ENCODE measurements at places on chromosomes 1 and 21.

GRCh38 chr1:109640285-109640865 is 15.5 kb upstream of the GSTM4 start:
- DNase-seq: peak; percentile 91

GRCh38 chr1:239843541-239843940 is 248.1 kb upstream of the FMN2 start:
- DNase-seq: no peak

DNA sequence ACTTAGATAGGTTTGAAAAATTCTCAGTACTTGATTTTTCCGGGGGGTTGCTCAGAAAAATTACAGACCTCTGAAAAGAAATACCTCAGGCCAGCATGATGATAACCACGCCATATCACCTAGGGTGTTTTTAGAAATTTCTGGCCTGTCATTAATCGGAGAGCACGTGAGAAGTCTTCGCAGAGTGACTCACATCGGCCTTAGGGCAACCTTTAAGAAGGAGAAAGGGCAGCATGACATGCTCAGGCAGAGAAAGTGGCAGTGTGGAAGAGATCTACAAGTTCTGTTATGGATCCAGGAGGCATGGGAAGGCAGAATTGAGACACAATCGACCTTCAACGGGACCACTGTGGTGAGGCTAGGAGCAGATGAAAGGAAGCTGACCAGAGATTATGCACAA is 506.3 kb downstream of the LMO4 start:
- no peak for DNase-seq

DNA sequence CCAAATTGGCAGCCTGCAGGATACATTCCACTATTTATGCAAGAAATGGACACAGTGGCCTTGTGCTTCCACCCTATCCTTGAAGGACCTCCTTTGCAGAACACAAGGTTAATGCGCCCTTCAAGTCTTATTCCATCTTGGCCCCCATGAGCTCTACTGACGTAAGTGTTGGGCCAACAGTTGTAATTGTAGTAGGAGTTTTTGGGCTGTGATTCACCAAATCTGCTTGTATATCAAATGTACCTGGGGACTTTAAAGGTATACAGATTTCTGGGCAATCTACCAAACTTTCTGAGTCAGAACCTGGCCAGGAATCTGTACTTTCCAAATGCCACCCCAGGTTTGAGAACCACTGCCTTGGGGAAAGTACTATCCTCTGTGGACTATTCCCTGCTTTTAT is 100.9 kb upstream of the MARK1 start:
- DNase-seq: no peak

DNA sequence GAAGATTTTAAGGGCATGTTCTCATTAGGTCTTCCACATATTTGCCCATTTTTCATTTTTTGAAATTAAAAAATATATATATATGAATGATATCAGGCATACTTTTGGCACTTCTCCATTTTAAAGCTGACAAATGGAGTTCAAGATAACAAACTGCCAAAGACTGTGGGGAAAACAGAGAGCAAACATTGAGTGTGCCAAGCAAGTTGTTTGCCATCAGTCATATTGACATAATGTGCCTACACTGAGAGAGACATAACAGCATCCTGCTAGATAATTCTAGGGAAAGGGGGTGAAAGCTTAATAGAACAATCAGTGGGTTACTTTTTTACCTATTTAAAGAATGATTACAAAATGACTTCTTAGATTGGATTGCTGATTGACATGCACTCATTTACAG is 529.4 kb upstream of the CXADR start:
- DNase-seq: no peak

- DNase-seq: no peak
These were observed 655.0 kb downstream of the RWDD3 start for GRCh38 chr1:95888941-95889390.

Measured in Peyer's patch (tissue), 4 donors.